ENCODE measurements at places on chromosomes 2 and 18.

- peak; percentile 49 for DNase-seq
Measured at GRCh38 chr18:23844991-23845680, 155.9 kb downstream of the LAMA3 start.

DNA sequence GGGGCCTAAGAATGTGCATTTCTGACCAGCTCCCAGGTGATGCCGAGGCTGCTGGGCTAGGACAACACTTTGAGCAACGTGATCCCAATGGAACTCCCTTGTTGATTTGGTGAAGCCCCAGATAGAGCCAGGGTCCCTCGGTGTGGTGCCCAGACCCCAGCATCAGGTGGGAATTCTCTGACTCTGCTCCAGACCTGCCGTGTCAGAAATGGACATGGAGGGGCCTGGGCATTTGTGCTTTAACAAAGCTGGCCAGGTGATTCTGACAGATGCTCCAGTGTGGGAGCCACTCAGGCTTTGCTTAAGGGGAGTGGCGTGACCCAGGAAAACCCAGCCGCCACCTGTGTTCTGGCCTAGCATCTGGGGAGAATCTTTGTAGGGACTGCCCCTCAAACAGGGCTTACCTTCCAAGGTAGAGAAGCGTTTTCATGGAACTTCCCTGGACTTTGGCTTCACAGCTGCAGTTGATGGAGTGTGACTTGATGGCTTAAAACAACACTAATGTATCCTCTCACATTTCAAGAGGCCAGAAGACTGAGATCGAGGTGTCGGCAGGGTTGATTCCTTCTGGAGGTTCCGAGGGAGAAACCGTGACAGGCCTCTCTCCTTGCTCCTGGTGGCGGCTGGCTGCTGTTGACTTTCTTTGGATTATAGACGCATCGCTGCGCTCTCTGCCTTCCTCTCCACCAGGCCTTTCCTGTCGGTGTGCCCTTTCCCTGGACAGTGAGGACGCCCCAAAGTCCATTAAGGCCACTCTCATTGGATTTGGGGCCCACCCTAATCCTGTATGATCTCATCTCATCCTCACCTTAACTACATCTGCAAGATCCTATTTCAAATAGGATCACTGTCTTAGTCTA lies 57.0 kb upstream of the HDAC4 start:
- DNase-seq: no peak

GRCh38 chr2:199631129-199631528 lies 173.4 kb upstream of the SATB2 start:
- DNase-seq: no peak

GRCh38 chr2:161357097-161357496 lies 48.9 kb downstream of the PSMD14 start:
- no peak for DNase-seq

DNA sequence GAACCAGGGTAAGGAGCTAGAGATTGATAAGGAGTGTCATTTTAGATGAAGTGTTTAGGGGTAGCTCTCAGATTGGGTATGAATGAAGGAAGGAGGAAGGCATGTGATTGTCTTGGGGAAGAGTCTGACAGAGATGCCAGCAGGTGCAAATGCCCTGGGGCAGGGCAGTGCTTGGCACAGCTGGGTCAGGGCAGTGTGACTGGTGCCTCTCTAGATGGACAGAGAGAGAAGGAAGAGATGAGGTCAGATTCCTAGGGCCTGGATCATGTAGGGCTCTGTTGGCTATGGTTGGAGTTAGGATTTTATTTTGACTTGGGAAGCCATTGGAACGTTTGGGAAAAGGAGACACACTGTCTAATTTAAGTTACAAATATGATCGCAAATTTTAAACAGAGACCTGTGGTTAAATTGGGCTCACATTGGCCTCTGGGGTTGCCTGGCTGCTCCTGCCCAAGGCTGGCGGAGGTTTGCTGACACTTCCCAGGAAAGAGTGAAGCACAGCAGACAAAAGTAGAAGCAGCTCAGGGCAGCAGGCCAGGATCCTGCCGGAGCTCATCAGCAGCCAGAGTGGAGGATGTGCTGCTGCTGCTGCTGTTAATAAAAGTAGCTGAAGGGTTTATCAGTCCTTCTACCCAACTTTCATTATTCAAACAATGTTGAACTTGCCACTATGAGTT lies 32.7 kb upstream of the FHL2 start:
- no peak for DNase-seq

GRCh38 chr2:43032213-43033015 lies 194.0 kb downstream of the ZFP36L2 start:
- no peak for DNase-seq

- DNase-seq: no peak
Measured at GRCh38 chr2:160828076-160828475, 332.2 kb upstream of the TANK start.

DNA sequence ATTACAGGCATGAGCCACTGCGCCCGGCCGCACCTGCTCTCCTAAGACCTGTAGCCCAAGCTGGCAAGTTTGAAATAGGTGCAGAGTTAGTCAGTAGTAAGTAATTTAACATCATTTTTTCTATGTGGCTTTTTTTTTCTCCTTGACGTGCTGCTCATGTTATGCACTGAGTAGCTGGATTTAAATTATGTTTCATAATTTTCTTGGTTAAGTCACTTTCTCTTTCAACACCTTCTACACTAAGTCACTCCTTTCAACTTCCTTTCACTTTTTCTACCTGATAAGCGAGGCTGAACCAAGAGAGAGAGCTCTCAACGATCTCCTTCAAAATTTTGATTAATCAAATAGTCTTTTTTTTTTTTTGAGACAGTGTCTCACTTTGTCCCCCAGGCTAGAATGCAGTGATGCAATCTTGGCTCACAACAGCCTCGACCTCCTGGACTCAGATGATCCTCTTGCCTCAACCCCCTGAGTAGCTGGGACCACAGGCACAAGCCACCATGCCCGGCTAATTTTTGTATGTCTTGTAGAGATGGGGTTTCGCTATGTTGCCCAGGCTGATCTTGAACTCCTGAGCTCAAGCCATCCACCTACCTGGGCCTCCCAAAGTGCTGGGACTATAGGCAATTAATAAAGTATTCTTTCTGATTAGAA lies 13.1 kb downstream of the CASP8 start:
- DNase-seq: no peak

GRCh38 chr2:127034051-127034450 lies 72.9 kb downstream of the BIN1 start:
- no peak for DNase-seq
